ENCODE measurements at places on chromosomes 12 and 14. TPM values are rescaled to one million over a fixed set of nuclear protein-coding genes. Genes with fewer than 3 reads are reported as not detected.

- DNase-seq, result no peak
Observed at GRCh38 chr12:124578854-124579253, 11.4 kb upstream of the NCOR2 start.

DNA sequence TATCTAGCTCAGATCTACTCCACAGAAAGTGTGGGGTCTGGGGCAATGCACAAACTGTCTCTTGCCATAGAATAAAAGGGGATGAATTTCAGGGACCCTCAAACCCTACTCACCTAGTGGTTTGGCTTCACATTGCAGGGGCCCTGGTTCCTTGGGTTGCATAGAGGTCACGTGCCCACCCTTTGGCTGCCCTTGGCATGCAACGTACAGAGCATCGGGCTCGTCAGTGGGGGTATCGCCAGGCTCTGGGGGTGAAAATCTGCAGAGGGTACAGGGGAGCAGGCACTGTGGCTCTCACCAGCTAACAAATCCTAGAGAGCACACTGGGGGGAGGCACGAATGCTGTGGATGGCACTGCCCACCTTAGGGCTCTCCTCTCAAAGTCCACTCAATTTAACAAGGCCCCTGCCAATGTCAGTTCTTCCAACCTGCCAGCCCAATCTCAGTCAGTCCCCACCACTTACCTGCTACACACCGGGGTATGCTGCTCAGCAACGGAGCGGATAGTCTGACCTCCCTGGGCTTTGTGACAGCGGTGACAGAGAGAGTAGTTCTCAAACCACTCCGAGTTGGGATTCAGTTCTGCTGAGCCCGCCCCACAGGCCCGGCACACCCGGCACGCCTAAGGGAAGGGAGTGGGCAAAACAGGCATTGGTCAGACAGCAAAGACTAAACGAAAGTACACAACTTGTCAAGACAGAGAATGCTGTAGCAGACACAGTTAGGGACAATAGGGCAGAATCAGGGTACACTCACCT lies 8.0 kb downstream of the KMT2D start:
- DNase-seq, result no peak

GRCh38 chr14:20470603-20470901 lies 1.3 kb downstream of the PNP start:
- no peak for DNase-seq

GRCh38 chr14:85618390-85618789 lies 88.4 kb downstream of the FLRT2 start:
- no peak for DNase-seq

- DNase-seq, result peak; percentile 81
Observed at GRCh38 chr12:121799842-121800693, 3.7 kb upstream of the SETD1B start.

DNA sequence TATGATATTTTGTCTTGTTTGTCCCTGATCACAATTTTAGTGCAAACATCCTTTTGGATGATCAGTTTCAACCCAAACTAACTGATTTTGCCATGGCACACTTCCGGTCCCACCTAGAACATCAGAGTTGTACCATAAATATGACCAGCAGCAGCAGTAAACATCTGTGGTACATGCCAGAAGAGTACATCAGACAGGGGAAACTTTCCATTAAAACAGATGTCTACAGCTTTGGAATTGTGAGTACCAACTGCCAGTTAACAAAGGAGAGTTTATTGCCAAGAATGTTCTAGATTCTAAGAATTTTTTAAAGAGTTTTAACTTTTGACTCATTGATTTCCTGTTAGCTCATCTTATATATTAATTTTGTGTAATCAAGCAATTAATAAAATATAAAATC lies 55.4 kb downstream of the IRAK3 start:
- DNase-seq, result no peak

DNA sequence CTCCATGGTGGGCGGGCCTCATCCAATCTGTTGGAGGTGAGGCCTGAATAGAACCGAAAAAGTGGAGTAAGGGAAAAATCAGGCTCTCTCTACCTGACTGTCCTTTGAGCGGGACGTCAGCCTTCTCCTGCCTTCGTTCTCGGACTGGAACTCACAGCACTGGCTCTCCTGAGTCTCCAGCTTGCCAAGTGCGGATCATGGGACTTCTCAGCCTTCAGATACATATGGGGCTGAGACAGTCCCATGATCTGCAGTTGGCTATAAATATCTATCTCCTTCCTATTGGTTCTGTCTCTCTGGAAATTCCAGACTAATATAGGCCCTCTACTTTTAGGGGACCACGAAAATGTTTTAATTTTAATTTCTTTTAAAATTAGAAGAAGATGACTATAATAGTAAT lies 29.7 kb upstream of the PLEK2 start:
- DNase-seq, result no peak

- no peak for DNase-seq
Observed at GRCh38 chr12:120098756-120099470, 17.6 kb downstream of the RAB35 start.

- DNase-seq, result no peak
Observed at GRCh38 chr12:64810831-64811230, 13.6 kb upstream of the TBC1D30 start.

GRCh38 chr14:71488703-71489191 lies 443.5 kb upstream of the RGS6 start:
- DNase-seq, result no peak

- DNase-seq, result no peak
Observed at GRCh38 chr14:33561488-33562175, 389.2 kb downstream of the EGLN3 start.

GRCh38 chr14:101861464-101861863 lies 100.0 kb downstream of the PPP2R5C start:
- DNase-seq, result no peak

- no peak for DNase-seq
Observed at GRCh38 chr12:131112700-131113290, 159.1 kb downstream of the ADGRD1 start.

DNA sequence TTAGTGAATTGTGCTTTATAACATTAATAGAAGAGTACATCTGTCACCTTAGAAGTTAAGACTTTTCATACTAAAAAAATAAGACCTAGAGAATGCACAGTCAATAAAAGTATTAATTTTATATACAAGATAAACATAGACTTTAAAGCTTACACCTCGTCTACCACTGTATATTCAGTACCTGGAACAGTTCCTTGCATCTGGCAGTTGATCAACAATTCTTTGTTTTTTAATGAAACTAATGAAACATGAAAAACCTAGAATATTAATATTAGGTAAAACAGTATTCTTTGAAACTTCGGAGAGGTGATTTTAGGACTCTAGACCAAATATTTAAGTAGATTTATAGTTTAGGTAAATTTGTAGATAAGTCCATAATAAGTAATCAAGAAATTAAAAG lies 4.3 kb downstream of the GOLT1B start:
- no peak for DNase-seq

- DNase-seq, result no peak
Observed at GRCh38 chr12:130049666-130050065, 112.6 kb upstream of the FZD10 start.

- DNase-seq, result no peak
Observed at GRCh38 chr12:52234223-52234810, 1.3 kb downstream of the KRT7 start.

DNA sequence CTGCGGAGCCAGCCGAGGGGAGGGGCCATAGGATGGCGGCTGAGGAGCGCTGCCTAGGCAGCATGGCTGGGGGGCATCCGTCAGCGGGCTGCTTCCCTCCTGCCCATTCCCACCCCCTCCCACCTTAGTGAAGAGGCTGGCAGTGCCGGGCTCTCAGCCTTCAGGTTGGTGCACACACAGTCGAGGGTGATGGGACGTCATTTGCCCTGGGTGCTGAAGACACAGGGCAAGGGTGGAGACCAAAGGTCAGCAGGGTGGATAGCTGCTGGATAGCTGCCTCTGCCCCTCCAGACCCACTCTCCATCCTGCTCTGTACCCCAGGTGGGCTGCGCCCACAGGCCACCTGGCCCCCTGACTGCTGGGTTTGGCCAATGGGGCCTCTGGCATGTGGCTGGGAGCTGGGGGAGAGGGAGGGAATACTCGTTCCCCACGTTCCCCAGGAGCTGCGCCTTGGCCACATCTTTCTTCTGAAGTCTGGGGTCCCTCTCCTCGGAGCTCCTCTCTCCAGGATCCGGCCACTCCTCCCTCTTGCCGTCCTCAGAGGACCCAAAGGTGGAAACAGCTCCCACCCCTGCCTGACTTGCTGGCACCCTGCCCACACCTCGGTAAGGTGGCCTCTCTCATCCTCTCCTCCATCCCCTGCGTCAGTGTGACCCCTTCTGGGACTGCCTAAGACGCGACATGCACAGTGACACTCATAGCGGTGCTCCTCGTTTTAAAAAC lies 11.2 kb upstream of the CDC42BPB start:
- no peak for DNase-seq

DNA sequence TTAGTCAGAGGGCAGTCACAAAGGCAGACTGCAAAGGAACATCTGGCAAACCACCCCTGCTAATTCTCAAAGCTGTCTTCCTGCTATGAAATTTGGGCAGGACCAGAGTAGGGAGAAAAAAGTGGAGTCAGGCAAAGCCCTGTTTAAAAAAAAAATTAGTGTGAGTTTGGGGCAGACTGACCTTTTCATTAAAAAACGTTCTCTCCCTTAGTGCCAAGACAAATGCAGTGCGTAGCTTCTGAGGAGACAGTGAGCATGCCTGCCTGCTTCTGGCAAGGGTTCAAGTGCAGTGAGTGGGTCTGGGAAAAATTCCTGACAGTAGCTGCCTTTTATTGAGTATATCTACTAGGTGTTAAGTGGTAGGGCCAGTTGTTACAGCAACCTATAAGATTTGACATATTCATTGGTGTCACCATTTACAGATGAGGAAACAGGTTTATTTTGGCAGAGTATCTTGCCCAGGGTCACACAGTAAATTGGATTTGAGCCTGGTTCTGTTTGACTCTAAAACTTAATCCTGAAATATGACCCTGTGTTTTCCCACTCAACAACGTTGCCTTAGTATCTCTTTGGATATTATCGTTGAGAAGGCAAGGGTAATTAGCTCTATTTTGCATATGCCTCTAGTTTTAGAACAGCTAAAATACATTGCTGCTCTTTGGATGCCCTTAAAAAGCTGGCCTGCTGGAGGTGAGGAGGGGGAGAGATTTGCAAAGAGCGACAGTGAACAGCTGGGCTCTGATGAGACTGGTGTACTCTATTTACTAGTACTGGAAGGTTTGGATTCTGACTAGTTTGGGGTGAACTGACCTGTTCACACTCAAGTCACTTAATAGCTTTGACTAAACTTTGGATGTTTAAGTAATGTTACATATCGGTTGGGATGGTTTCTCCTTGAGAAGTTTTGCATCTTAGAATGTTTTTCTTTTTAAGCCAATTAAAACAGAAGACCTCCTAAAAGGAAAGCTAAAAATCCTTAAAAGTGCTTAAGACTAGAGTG lies 72.8 kb downstream of the PAPOLA start:
- no peak for DNase-seq

DNA sequence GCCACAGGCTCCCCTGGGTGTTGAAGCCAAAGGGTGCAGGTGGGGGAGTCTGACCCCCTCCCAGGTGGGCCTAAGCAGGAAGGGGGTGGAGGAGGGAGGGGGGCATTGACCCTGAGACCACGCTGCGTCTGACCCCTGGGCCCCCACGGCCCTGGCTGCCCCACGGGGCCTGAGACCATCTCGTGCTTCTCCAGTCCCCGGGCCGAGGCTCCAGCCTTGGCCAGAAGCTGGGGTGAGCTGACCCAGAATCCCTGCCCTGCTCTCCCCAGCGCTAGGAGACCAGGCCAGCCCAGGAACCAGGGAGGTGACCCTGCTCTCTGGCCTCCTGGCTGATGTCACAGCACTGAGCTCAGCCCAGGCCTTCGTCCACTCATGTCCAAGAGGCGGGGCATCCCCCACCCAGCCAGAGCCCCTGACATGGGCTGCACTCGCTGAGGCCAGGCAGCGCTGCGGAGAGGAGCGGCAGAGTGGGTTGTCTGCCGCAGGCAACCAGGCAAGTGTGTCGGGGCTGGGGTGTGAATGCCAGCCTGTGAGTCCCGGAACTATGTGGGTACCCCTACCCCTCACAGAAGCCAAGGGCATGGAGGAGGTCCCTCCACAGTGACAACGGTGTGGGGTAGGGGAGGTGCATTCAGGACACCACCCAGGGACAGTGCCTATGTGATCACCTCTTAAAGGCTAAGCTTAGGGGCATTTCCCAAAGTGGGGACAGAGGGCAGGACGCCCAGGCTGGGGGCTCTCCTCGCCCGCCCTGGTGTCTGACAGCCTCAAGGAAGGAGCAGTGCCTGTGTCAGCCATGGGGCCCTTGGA lies 6.3 kb downstream of the TRMT61A start:
- DNase-seq, result no peak

- DNase-seq, result no peak
Observed at GRCh38 chr14:90846511-90846910, 30.3 kb upstream of the TTC7B start.

DNA sequence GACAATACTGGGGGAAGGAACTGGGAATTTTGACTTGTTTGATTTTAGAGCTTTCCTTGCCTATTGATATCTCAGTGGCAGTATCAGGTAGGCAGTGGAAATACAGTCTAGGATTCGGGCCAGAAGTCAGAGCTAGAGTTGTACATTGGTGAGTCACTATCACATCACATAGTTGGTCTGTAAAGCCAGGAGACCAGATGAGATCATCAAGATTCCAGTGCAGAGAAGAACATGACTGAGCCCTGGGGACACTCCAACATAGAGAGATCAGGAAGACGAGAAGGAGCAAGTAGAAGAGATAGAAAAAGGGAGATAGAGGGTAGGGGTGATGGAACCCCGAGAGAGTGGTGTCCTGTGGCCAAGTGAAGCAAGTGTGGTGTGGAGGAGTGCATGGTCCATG lies 46.6 kb upstream of the NR1H4 start:
- no peak for DNase-seq

GRCh38 chr12:9991876-9992275 lies 7.0 kb downstream of the CLEC1B start:
- DNase-seq, result no peak

- DNase-seq, result no peak
Observed at GRCh38 chr14:24844011-24844410, 205.9 kb downstream of the STXBP6 start.

DNA sequence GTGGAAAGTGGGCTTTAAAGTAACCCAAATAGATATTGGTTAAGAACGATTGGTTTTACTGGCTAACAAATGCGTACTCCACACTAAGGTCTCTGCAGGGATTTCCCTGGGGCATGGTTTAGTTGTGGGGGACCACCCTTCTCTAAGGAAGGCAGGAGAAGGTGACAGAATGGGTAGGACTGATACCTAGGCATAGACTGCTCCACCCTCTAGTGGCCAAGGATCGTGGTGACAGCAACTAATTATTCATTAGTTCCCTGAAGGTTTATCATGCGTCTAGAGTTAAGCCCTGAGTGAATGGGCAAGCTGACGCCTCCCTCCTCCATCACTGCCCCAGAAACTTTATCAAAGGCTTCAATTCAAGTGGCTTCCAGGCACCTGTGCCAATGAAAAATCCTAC lies 9.1 kb downstream of the FAM181A start:
- DNase-seq, result no peak

DGLUCY gene
- 29.0 TPM for total RNA-seq

GLT1D1 gene
- total RNA-seq, result 0.18 TPM

BDKRB2 gene
- not detected for total RNA-seq

SRRM4 gene
- total RNA-seq, result not detected

RASSF9 gene
- not detected for total RNA-seq

SIX6 gene
- total RNA-seq, result not detected

PTGER2 gene
- total RNA-seq, result 17.6 TPM

EPYC gene
- total RNA-seq, result not detected

DAO gene
- not detected for total RNA-seq
